ENCODE measurements at places on chromosomes 2 and 18.
A peak's percentile ranks its signal among the peaks of the same experiment; 100 is the strongest.

GRCh38 chr2:119249311-119249710 lies 25.7 kb downstream of the STEAP3 start:
- no peak for DNase-seq

DNA sequence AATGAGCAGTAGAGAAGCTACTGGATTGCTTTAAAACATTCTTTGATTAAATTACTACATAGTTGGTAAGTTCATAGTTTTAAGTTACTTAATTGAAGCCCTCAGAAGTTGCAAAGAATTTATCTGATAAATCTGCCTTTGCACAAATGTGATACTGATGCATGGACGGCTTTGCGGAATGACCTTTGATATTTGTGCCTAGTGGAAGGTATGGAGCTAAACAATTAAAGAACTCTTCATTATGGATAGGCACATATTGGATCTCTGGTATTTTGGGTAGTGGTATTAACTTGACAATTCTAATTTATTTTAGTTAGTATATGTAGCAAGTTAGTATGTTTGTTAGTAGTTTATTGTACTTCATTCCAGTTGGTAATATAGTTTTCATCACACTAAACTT lies 54.1 kb downstream of the CFAP210 start:
- DNase-seq, result no peak

GRCh38 chr2:172094294-172095145 lies 8.2 kb downstream of the DLX2 start:
- no peak for DNase-seq

GRCh38 chr18:71131918-71132317 lies 843.1 kb downstream of the SOCS6 start:
- no peak for DNase-seq

GRCh38 chr18:3213300-3214059 lies 6.3 kb downstream of the MYOM1 start:
- no peak for DNase-seq

GRCh38 chr2:219916726-219917440 lies 289.5 kb downstream of the SLC4A3 start:
- DNase-seq, result no peak

DNA sequence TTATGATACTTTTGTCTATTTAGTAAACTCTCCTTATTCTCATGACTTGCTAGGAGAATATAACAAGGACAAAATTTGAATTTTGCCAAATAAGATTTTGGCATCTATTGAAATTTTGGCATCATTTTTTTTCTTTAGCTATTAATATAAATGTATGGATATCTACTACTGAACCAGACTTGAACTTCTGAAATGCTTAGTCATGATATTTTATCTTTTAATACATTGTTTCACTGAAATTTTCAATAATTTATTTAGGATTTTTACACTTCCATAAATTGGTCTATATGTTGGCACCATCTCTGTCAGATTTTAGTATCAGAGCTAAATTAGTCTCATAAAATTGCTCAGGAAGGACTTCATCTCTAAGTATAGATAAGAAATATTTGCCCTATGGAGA lies 149.8 kb downstream of the CYP26B1 start:
- DNase-seq, result no peak

DNA sequence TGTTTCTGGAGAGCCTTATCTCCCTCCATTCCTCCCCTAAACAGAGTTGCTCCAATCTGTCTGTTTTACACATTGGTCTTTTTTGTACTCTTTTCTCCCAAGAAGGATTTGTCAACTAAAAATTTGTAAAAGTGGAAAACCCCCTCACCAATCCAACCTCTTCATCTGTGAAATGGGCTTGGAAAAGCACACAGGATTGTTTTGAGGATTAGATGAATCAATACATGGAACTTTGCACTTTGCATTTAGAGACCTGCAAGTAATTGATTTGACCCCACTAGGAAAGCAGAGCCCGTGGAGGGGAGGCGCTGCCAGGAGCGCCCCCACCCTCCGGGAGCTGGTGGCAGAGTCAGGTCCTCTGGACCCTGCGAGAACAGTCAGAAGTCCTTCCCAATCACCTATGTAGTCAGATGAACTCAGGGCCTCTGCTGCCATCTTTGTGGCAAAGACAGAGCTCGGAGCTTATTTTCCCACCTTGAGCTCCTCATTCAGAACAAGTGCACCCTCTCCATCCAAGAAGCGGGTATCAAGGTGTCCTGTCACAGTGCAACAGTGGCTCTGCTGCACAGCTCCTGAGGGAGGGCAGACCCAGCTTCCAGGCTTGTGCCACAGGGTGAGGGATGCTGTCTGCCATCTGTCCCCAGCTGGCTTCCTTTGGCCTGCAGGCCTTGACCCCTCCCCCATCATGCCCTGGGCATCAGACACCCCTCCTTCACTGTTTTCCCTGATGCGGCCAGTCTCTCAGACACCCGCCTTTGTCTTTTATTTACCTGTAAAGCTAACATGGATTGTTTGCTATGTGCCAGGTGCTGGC lies 1.7 kb upstream of the TMEM185B start:
- DNase-seq, result peak; percentile 68

DNA sequence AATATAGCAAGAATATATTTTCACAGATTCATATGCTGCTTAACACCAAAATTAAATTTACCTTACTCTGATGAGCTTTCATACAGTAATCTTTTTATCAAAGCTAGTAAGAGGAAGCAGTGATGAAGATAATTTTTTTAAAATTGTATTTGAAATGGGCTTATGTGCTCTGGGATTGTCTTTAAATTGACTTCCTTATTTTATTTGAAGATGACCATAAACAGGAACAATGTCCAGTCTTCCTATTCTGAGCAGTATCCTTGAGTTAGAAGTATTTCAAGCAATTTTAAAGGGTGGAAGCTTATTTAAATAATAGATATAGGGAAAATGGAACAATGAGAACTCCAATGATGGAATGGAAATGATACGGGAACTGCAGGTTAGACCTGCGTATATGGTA lies 211.6 kb downstream of the MCFD2 start:
- DNase-seq, result no peak

- no peak for DNase-seq
These were observed at the start of gene CSRNP3 for GRCh38 chr2:165469417-165469816. CSRNP3 (plus strand) TSS chr2:165469698; CDS start chr2:165595066, 125,368 bp downstream.

DNA sequence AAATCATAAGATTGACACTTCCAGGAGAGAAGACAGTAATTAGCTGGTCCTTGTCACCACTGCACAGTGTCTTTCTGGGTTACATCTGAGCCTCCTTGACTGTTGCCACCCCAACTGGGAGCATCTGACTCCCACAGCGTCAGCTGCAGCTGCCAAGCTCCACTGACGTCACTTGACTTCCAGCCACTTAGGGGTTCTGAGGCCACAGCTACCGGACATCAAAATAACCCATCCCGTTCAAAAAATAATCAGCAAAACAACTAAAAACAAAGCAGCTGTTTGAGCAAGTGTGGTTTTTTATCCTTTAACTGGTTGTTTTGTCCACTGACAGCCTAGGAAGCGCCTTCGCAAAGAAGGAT lies 206.5 kb upstream of the AGAP1 start:
- DNase-seq, result no peak

GRCh38 chr18:36195427-36196122 lies 8.3 kb downstream of the MOCOS start:
- no peak for DNase-seq

DNA sequence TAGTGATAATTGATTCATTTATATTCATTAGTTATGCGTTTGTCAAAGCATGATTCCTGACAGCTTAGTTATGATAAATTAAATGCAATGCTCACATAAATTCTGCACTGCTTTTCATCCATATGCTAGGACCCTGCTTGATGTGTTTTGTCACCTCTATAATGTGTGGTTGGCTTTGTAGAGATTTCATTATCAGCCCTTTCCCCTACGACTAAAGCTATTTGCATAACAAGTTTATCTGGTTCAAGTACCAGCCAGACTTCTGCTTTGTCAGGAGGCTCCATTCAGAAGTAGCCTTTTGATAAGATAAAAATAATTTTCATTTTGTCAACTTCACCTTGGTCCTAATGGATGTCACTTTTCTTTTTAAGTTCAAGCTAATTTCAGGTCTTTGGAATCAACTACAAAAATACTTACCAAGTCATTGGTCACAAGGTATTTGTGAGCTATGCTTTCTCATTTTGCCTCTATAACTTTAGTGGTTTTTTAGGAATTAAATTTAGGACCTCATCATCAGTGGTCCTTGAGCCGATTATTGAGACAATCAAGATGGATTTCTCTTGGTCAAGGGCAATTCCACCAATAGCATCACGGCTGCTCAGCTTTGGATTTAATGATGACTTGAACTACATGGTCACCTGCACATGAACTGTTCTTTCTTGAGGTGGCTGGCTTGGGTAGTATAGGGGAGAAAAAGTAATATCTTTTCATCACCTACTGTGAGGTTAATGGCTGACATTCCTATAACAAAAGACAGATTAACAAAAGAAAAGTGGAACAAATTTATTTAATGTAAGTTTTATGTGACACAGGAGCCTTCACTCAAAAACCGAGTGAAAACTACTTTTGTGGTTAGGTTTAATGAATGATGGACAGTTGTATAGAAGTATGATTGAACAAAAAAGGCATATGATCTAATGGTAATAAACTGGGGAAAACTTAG lies 162.1 kb downstream of the MYO3B start:
- DNase-seq, result peak; percentile 54

DNA sequence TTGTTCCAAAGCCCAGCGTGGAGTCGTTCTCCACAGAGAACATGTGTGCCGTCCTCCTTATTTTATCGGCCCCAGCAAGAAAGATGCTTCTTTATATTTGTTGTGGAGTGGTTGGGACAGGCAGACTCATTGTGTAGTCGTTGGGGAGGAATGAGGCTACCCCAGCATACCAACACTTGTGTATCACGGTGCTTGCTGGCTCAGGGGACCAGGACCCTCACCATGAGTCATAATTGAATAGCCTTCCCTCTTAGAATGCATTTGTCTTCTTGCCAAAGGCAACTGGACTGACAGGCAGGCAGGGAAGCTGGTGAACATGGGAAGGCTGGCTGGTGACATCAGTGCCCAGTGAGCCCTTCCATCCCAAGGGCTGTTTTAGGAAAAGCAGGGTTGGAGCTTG lies 4.7 kb downstream of the CAPN10 start:
- no peak for DNase-seq

DNA sequence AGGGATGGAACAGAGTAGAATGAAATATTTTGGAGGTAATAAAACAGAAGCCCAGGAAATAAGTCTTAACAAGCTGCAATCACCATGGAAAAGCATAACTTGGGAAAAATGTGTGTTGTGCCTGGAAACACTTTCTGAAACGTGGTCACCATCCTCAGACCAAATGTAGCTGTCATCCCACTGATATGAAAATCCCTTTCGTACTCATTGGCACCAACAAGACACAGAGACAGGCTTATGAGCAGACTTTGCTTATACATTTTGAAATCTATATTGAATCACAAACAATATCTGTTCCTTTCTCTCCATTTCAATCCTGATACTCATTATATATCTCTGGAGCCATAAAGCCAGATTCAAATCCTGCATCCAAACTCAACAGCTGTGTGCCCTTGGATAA lies 28.7 kb downstream of the MREG start:
- DNase-seq, result no peak

DNA sequence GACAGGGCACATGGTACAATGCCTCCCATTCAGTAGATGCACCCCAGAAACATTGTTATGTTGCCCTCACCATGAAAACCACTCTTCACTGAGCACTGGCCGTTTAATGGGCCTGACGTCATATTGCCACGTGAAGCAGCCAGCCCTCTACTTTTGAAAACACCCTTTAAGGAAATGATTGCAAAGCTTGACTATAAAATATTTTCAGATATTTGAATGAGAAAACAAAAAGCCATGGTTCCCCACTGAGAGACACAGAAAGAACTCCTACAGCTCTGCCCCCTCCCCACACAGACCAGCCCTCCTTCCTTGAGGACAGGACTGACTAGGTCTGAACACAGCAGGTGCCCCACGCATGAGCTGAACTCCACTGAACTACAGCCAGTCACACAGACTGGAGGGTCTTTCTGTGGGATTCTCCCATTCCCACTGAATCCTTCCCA lies 349.1 kb downstream of the ANAPC1 start:
- no peak for DNase-seq

DNA sequence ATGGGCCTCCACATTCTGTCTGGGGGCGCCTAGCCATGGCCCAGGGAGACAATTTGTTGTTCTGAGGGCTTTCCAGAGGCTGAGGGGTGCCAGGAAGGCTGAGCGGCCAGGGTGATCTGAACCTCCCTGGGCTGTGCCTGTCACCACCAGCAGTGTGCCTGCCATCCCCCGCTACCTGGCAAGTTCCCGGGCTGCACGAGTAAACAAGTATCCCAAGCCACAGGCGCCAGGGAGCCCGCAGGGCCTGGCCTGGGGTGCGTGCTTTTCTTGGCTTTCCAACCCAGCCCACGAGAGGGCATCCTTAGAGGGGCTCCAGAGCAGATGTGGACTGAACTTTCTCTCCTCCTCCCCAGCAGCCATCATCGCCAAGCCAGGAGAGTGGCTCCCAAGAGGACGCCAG lies 35.1 kb upstream of the B3GNT7 start:
- no peak for DNase-seq

DNA sequence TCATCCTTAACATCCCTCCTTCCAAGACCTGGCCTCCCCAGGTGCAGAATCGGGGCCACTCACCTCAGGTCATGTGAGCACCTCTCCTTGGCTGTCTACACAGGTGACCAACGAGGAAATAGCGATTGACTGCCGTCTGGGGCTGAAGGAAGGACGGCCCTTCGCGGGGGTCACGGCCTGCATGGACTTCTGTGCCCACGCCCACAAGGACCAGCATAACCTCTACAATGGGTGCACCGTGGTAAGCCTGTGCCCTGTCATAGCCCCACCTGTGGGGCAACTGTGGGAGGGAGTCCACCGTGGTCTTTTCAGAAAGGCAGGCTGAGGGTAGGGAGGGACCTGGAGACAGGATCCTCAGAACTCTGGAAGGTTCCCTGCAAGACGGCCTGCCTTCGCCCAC lies 54.3 kb downstream of the BOLA3 start:
- DNase-seq, result no peak

GRCh38 chr2:238441262-238442114 lies 14.8 kb downstream of the ASB1 start:
- DNase-seq, result no peak

DNA sequence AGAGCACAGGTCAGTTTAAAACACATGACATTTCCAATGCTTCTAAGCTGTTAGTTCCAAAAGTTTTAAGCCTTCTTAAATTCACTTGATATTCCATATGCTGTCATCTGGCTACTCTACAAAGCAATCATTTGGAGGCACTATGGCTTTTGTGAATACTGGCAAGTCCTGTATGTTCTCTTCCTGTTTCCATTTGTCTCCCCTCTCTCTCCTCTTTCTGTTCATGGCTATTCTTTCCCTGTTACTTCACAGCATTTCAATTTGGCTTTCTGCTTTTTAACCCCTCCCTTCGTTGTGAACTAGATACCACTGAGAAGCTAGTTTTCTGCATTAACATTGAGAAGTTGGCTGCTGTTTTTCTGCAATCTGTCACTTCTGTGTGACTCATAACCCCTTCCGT lies 1337.2 kb upstream of the CELF4 start:
- no peak for DNase-seq

DNA sequence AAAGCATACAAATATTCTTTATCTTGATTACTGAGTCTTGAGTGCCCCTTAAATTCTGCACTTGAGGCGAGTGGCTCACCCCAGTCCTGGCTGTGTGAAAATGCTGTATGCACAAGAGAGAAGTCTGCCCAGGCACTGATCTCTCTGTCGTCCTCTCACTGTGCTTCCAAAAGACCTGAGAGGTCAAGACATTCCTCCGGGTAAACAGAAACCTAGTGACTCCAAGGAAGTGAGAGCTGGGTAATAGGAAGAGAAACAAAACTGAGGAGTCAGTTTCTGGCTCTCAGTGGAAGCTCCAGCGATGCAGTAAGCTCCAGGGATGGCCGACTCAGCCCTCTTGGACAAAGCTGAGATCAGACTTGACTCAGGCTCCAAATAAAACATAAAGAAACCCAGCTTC lies 70.9 kb downstream of the AAK1 start:
- DNase-seq, result no peak

GRCh38 chr2:240183006-240183874 lies 42.8 kb upstream of the OTOS start:
- DNase-seq, result no peak
